ENCODE measurements at places on chromosomes 12 and 14. TPM values are rescaled to one million over a fixed set of nuclear protein-coding genes. Genes with fewer than 3 reads are reported as not detected.

- peak; percentile 56 for DNase-seq
These were observed 72.8 kb downstream of the GALNT4 start for GRCh38 chr12:89451841-89452251.

The KRT78 gene
- 64.7 TPM for total RNA-seq

GRCh38 chr14:63964113-63964512, 111.3 kb downstream of the SYNE2 start:
- DNase-seq = peak; percentile 33

- peak; percentile 32 for DNase-seq
These were observed 109.2 kb downstream of the ATXN7L3B start for GRCh38 chr12:74646831-74647230.

The SLC8A3 gene
- total RNA-seq = 28.4 TPM

The ATL1 gene
- total RNA-seq = 7.2 TPM

The TRHDE gene
- total RNA-seq = 1.8 TPM

The PIK3C2G gene
- 3.6 TPM for total RNA-seq

- no peak for DNase-seq
These were observed 9.2 kb upstream of the CCDC197 start for GRCh38 chr14:93987815-93988476.

All from tongue (tissue), 3 donors.